ENCODE measurements at places on chromosomes 5 and 9.
A peak's percentile ranks its signal among the peaks of the same experiment; 100 is the strongest.

DNA sequence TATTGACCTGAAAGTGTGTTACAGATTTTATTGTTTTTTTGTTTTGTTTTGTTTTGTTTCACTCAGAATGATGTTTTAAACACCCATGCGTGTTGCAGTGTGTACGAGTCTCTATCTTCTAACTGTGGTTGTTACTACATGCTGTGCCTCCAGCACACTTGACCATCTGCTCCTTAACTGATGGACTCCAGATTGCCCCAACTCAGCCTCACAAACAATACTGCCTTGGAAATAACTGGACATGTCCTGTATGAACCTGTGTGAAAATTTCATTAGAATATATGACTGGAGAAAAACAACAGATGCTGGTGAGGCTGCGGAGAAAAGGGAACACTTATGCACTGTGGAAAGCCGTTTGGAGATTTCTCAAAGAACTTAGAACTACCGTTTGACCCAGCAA is 68.7 kb upstream of the HAND1 start:
- DNase-seq = no peak

GRCh38 chr5:3010953-3011763 is 259.7 kb upstream of the IRX2 start:
- DNase-seq = no peak

GRCh38 chr9:79489261-79490000 is 82.3 kb upstream of the TLE4 start:
- peak; percentile 43 for DNase-seq

DNA sequence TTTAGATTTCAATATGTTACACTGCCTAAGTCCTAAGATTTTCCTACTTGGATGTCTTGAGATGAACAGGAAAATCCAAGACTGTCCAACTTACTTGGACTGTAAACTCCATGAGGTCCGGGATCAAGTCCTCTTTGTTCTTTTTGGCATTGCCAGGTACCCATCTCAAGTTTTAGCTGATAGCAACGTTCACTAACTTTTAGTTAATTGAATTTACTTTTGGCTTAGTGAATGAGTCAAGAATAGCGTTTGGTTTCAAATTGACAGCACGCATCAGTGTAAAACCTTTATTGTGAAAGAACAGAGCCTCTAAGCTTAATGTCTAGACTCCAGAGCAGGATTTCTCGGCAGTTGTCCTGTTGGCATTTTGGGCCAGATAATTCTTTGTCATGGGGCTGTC is 37.2 kb downstream of the ALDH1A1 start:
- no peak for DNase-seq

DNA sequence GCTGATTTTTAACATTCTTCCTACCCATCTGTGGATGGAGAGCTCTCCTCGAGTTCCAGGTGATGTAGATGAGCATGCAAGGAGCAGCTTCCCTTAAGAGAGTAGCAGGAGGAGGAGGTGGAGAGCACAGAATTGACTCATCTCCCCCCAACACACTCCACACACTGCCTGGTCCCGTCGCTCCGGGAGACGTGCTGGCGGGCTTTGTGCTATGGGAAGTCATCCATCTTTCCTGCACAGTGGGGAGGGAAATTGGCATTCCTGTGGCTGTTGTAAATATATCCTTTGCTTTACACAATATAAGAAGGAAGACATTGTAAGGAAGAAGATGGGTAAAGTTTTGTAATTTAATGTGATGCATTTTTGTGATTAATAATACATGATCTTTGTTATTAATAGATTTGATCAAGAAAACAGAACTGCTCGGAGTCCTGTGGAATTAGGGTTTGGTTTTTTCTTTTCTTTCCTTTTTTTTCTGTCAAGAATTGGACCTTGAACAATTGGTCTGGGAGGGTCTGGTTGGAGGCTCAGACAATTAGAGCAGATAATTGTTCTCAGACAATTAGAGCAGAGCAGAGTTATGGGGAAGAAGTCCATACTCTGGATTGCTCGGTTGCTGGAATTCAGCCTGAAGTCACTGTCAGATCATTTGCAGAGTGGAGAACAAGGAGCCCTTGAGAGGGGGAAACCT is 297.8 kb downstream of the GADD45G start:
- no peak for DNase-seq

DNA sequence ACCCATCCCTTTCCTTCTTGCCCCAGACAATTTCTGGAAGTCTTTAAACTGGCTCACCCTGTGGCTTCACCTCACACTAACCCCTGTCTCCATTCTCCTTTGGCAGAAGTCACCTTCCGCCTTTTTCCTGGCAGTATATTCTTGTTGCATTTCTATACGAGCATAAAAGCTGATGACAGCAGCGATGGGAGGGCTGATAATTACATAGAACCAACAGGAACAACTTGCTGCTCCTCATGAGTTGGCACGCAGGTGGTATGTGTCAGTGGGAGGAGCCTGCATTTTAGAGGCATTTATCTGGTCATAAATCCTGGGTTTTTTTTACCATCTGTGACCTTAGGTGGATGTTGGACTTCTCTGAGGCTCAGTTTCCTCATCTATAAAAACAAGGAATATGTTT is 61.4 kb upstream of the CKMT2 start:
- DNase-seq = peak; percentile 66

- DNase-seq = no peak
Measured at GRCh38 chr5:55701462-55702103, 10.5 kb downstream of the SLC38A9 start.

GRCh38 chr9:4489919-4490704 is at the start of gene SLC1A1:
TSS of gene SLC1A1 (plus strand) at chr9:4490468. CDS start at chr9:4490680, 212 bp downstream.
- peak; percentile 66 for DNase-seq

GRCh38 chr9:108643731-108644510 is 211.9 kb downstream of the ACTL7B start:
- peak; percentile 46 for DNase-seq

- no peak for DNase-seq
Measured at GRCh38 chr5:1383344-1383743, 38.4 kb upstream of the CLPTM1L start.

DNA sequence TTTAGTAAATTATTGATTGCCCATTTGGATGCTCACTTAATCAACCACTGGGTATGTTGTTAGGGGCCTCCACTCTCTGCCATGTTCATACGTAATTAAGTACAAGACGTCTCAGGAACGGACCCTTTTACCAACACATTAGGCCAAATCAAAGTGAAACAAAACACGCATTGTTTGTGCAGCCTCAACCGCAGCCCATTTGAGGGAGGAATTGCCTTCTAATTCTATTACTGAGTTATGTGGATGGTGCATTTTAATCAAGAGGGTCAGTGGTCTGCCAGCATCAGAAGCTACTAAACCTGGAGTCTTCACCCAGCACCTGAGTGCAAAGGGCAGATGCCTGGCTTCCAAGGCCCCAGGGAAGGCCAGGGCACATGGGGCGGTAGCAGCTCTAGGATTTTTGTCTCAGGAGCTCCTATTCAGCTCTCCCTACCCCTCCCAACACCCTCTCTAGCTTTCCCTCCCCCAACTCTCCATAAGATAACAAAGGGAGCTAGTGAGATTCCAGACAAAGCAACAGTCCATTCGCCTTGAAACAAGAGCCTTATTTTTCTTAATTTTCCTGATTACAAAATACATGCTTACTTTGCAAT is 7.9 kb upstream of the MED27 start:
- no peak for DNase-seq

GRCh38 chr9:137172901-137173795 is 1.3 kb upstream of the TMEM210 start:
- DNase-seq = no peak

DNA sequence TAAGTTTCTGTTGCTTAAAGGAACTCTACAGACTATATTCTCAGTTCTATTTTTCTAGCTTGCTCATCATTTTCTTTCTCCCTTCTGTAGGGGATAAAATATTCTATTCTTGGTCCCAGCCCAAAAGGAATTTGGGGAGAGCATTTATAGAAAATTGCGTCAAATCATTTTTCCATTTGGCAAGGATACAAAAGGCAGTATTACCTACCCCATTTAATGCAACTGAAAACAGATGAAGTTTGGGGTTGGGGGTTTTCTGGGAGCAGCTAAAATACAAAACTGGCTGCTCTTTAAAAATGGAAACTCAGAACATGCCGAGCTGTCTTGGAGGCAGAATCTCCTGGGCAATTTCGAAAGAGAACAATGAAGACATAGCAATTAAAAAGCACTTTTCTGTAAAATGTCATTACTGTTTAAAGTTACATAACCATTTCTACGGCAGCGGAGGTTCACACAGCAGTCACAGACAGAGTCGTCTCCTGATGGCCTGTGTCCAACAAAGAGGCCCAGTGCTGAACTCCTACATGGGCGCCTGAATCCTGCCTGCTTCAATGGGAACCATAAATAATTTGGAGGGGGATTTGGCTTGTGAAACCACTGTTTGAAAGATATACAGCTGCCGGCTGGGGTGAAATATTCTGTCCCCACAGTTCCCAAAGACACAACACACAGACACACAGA is 152.4 kb downstream of the BRINP1 start:
- DNase-seq = no peak

DNA sequence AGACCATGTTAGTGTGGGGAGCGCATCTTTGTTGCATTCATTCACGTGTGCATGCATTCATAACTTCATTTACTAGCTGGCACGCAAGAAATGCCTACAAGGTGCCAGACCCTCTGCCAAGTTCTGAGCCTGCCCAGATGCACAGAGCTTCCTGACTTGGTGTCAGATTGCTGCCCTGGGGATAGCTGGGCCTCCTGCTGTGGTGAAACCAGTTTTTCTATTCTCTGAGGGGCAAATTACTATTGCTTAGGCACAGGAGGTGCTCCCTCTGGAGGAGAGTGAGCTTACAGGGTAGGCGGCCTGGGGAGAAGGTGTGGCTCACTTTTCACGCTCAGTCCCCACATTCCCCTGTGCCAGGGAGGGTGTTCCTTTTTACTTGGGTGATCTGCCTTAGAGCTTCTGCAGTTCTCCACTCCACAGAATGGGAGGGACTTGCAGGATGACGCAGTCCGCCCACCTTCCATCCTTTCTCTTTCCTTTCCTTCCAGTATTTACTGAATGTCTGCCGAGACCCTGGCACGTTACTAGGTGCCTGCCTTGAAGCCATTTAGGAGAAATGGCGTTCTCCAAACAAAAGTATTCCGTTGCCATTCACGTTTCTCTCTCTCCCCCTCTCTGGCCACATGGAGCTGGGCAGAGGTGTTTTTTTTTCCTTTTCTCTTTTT is 27.9 kb upstream of the CTNNA1 start:
- peak; percentile 98 for DNase-seq

GRCh38 chr5:128053291-128053954 is 30.1 kb upstream of the SLC12A2 start:
- DNase-seq = no peak

GRCh38 chr5:150189728-150190502 is at the start of gene SLC6A7:
TSS of gene SLC6A7 (plus strand) at chr5:150190062. CDS start at chr5:150190328, 266 bp downstream.
- DNase-seq = no peak
